Psoas muscle (tissue), 8 donors: ENCODE measurements at places on chromosomes 16 and 17.

- no peak for DNase-seq
These were observed 55.8 kb upstream of the TANC2 start for GRCh38 chr17:62910277-62910676.

DNA sequence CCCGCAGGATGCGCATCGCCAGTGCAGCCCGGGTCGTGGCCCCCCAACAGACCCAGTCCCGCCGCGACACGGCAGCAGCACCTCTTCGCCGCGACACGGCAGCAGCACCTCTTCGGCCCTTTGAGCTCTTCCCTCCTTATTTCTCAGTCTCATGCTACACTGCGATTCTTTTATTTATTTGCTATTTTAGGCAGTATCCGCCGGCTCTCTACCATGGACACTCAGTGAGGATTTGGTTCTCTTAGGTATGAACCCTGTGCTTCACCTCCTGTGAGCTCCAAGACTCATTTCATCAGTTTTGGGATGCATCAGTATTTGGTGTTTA, 8.3 kb upstream of the MAP2K3 start:
- no peak for DNase-seq

GRCh38 chr17:1742371-1743087, at the start of gene SERPINF2:
Gene SERPINF2, plus strand, starts transcription at chr17:1742871. Its CDS starts 2,125 bp downstream, at chr17:1744996.
- no peak for DNase-seq

GRCh38 chr16:26550111-26550610, 516.6 kb upstream of the C16orf82 start:
- no peak for DNase-seq

GRCh38 chr16:11535494-11535893, 51.2 kb downstream of the LITAF start:
- no peak for DNase-seq

DNA sequence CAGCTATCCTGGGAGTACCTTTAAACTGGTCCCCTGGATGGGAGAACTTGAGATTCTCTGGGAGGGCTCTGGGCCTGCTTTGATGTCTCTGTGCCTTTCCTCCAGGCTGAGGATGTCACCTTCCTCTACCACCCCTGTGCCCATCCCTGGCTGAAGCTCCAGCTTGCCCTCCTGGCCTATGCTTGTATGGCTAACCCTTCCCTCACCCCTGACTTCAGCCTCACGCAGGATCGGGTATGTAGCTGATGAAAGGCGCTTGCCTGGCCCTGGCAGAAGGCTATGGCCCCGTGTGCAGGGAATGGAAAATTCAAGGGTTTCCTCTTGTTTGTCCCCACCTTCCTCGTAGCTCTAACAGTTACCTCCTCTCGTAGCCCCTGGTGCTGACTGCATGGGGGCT, 3.0 kb downstream of the TP53I13 start:
- DNase-seq: no peak

DNA sequence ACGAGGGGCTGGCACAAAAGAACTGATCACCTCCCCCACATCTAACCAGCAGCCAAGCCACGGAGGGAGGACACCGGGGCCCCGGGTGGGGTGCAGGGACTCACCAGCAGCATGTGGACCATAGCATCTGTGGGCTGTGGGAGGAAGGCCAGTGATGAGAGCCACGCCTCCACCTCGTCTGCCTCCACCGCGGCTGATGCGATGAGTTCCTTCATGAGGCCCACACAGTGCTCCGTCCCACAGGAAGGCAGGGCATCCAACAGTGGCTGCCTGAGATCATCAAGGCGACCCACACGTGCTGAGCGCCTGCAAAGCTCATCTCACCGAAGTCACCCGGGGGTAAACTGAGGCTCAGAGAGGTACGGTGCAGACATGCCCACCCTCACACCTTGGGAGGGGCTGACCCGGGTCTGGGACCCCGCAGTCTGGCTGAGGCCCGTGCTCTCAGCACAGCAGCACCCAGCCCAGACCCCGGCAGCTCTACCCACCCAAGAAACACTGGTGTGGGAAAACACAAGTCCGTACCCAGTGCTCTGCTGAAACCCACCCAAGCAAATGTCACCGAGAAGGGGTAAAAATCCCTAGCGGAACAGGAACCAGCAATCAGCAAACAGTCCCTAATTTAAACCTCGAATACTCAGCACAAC, 85.9 kb downstream of the LITAF start:
- DNase-seq: no peak

DNA sequence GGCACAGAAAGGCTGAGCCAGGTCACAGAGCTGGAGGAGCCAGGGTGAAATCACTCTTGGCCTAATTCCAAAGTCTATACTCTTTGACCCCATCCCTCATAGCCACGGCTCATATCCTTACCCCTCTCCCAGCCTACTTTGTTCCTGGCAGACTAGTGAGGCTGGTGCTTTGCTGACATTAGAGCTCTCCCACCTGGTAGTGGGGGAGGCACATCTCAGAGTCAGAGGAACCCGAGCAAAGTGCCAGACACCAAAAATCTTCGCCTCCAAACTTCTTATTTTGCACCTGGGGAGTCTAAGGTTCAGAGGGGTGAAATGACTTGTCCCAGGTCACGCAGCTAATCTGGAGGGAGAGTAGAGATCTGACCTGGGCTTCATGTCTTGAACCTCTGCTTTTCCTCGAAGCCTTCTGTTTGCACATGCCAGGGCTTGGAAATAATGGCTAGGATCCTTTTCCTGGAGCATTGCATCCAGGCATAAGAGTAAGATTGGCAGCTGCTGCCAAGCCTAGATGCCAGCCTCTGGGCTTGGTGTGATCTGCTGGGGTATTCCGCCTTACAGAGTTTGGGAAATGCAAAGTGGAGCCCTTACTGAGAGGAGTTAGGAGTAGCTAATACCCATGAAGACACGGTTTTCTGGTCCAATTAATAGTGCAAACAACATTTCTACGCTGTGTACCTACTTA, 126.9 kb downstream of the SPACA3 start:
- no peak for DNase-seq

- DNase-seq: no peak
These were observed 115.9 kb upstream of the CDH13 start for GRCh38 chr16:82510789-82511305.
